ENCODE measurements at places on chromosomes 7 and 10.

DNA sequence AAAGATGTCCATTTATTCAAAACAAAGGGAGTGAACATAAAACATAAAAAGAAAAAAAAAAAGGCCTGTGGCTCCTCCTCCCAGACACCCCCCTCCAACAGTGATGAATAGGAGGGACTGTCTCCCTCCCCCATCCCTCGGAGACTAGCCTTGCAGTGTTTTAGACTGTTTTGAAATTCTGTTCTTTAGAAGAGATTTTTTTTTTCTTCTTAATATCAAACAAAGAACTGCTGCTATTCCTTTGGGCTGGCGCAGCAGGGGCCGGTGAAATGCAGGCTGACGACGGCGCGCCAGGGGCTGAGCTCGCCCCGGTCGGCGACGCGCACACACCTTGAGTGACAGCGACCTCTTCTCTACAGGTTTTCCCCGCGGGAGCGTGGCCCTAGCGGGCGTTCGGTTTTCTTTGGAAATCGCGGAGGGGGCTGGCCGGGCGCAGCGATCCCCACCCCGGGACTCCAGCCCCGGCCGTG is at the start of gene LANCL2:
LANCL2 (plus strand) TSS at position 133 of the 470 bp plus-strand sequence. CDS start 689 bp downstream, outside the sequence.
- no peak for DNase-seq

DNA sequence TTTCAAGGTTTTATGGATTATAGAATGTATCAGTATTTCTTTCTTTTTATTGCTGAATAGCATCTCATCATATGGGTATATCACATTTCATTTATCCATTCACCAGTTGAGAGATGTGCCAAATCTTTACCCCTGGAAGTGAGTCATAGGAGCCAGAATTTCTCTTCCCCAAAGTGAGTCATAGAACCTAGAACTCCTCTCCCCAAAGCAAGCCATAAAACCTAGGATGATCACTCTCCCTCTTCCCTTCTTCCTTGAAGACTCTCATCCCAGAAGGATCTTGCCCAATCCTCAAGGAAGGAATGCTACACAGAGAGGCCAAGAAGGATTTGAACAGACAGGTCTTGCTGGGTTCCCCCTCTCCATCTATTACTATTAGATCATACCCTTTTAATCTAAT is 199.9 kb downstream of the EVX1 start:
- DNase-seq, result no peak

DNA sequence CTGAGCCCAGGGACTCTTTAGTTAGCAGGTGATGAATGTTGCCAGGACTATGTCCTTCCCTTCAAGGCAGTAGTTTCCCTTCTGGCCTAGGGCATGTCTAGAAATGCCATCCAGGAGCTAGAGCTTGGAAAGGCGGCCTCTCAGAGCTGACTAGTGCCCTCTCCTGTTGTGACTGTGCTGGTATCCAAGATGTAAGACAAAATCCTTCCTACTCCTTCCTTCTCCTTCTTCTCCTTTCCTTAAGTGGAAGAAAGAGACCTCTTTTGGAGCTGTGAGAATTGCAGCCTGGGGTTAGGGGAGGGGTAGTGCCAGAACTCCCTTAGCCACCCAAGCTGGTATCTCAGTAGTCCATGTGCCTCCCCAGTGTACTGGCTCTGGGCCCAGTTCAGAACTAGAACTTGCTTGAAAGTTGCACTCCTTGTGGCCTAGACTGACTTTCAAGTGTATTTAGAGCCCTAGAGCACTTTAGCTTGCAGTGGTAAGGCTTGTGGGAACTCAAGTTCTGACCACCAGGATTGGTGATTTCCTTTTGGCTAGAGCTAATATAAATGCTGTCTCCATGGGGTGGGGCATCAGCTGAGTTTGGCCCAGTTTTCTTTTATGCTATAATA is 118.8 kb downstream of the NPSR1 start:
- no peak for DNase-seq

GRCh38 chr7:111561904-111562732 is at the start of gene IMMP2L:
TSS of gene IMMP2L (minus strand) at chr7:111562492.
- DNase-seq, result peak; percentile 90

- DNase-seq, result no peak
Observed at GRCh38 chr7:143914938-143915652, 13.1 kb upstream of the TCAF1 start.

DNA sequence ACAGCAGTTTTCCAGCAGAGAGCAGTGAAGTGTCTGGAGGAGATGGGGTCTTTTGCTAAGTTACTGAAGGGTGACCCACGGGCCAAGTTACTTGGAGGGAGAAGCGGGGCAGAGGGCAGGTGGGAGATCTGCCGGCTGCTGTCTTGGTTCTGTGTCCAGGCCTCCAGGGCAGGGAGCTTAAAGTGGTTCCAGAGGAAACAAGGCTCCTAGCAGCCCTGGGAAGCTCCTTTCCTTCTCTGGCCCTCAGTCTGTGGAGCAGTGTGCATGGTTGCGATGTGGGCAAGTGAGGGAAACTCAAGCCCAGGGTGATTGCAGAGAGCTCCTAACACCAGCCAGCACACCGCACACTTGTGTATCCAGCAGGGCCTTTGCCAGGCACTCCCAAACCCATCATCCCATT is 6.3 kb downstream of the GHRHR start:
- no peak for DNase-seq

- no peak for DNase-seq
Observed at GRCh38 chr7:105906695-105907094, 30.3 kb upstream of the ATXN7L1 start.

GRCh38 chr7:76364198-76364584 is 5.4 kb upstream of the YWHAG start:
- DNase-seq, result no peak

- no peak for DNase-seq
Observed at GRCh38 chr10:58578366-58578765, 65.7 kb downstream of the BICC1 start.

Measured in psoas muscle (tissue), 8 donors.